ENCODE measurements at places on chromosomes 5 and 9.

DNA sequence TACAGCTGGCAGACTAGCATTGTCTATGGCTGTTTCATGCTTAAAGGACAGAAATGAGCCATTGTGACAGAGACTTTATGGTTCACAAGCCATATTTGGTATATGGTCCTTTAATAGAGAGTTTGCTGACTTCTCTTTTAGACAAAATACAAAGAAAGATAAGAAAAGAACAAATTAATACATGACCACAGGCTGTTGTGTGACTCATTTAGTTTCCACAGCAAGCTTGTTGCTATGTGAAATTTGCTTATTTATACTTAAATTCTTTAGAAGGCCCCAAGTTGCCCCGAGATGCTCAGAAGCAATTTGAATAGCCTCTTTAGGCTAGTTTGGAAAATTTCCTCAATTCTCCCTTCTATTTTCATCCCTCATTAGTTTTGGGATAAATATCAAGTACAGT lies 315.3 kb upstream of the RPS23 start:
- no peak for DNase-seq

DNA sequence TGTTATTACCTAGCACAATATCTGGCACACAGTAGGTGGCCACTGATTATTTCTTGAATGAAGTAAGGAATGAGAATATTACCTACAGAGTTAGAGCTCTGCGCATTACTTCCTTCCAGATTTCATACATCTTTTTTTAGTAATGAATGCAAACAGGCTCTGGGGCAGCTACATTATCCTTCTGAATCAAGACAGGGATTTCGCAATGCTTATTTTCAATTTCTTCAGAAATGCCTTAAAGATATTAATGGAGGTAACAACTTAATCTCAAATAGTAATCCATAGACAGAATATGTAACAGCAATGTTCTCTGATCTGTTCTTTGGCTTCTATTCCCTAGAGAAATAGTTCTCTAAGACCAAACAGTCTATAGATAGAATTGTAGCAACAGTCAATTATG lies 32.6 kb downstream of the CDKN2A start:
- no peak for DNase-seq

DNA sequence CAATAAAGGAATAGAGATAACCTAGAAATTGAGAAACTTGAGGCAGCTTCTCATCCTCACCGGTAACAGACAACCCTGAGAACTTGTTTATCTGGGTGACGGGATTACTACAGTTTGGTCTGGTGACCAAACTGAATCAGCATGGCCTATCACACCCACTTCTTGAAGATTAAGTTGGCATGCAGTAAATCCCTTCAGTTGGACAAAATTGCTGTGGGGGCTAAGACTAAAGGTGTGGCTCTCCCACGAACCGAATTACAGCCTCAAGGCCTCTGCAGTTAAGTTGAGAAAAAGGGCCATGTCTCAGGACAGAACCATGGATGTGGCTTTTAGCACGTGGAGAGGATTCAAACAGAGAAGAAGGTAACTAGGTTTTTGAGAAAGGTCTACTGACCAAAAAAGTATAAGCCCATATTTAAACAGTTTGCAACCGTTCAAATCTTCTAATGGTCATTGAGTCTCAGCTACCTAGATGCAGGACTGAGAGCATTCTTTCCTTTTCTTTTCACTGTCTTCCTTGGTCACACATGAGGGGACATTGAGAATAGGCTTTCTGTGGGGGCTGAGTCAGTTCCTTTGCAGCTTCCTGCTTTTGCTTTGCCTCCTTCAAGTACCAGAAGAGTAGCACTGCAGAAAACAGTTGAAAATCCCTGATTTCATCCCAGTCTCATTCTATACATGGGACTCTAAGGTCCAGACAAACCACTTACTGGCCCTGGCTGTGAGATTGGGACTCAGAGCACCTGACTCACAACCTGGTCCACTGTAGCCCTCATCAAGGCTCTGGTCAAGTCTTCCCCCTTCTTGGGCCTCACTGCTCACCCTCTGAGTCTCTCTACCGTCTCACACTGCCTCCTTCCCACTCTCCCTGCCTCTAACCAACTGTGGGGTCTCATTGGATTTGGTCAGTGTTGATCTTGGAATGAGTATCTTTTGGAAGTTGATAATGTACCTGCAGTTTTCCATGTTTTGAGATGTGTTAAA lies 30.9 kb downstream of the PDE6A start:
- DNase-seq = no peak

- no peak for DNase-seq
Observed at GRCh38 chr5:95738072-95738471, 6.9 kb downstream of the RHOBTB3 start.

- no peak for DNase-seq
Observed at GRCh38 chr9:138111607-138112006, 234.0 kb downstream of the CACNA1B start.

DNA sequence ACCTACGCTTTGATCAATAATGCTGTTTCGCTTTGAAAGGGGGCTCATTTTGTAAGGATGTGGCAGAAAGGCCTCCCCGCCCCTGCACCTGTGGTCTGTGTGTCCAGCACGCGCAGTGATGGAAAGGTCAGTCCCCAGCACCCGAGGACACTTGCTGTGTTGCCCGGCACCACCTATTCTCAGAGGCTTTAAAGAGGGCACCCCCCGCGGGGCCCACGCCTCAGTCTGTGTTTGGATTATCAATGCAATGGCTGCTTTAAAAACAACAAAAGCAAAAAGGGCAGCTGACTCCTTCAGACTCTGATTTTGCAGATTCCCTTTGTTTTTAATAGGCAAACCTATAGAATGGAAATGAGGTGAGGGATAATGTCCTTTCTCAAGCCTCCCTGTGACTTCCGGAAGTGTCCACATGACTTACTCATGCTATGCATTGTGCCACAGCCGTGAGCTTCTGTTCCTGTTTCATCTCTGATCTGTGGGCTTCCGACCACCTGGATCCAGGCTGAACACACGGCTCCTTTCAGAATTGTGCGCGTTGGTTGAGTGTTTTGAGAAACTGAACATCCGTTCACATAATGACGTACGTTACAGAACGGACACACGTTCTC lies 416.2 kb downstream of the IRX2 start:
- DNase-seq = no peak

GRCh38 chr5:167696558-167697314 lies 594.7 kb upstream of the WWC1 start:
- DNase-seq = no peak

GRCh38 chr5:107028938-107029337 lies 641.8 kb downstream of the EFNA5 start:
- DNase-seq = no peak

DNA sequence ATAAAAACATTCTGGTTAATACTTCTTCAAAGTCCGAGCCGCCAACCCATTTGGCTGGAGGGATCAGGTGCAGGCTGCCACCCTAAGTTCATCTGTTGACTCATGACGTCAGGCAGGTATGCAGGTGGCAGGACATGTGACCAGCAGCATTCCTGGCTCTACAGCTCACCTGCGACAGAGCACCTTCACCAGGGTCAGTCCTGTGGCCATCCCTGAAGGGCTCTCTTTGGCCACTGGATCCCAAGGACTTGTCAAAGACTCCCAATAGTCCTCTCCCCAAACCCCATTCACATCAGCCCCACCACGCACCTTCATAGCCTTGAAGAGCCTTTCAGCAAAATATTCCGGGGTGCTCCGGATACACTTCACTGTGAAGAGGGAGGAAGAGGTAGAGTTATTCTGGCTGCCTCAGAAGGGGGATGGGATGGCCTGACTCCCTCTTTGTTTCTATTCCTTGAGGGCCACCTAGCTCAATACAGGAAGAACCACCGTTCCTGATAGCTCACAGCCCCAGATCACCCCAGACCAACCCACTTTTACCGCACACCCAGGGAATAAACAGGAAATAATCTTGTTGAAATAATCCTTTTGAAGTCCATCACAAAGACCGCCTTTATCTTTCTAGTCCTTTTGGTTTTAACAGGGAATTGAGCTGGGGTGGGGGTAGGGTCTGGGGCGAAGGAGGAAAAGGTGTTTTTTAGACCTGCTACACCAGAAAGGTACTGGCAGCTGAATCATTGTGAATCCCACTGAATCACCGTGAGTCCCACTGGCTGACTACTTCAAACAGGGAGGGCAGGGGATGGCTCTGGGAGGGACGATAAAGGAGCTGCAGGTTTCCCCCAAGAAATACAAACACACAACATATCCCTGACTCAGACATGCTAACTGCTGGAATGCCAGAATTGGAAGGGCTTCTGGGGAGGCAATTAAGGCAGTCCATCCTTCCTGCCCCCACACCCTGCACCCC lies 26.4 kb downstream of the ANXA6 start:
- no peak for DNase-seq

- DNase-seq = no peak
Observed at GRCh38 chr9:36136894-36137391, 410 bp downstream of the GLIPR2 start.

- DNase-seq = no peak
Observed at GRCh38 chr5:71830681-71831539, 111.8 kb downstream of the CARTPT start.

DNA sequence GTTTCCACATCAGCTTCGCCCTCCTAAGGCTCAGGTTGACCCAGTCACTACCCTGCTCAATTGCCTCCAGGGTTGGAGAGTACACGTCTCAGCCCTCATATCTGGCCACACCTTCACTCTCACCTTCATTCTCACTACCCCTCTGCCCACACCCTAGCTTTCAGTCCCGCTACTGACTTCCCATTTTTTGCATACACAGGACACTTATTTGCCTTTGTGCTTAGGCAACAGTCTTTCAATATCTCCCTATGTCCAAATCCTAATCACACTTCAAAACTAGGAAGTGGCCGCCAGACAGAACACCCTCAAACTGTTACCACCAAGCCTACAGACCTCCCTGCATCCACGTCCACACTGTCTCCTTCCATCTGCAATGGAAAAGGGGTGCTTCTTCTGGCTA lies 10.9 kb downstream of the MCTP1 start:
- DNase-seq = no peak

DNA sequence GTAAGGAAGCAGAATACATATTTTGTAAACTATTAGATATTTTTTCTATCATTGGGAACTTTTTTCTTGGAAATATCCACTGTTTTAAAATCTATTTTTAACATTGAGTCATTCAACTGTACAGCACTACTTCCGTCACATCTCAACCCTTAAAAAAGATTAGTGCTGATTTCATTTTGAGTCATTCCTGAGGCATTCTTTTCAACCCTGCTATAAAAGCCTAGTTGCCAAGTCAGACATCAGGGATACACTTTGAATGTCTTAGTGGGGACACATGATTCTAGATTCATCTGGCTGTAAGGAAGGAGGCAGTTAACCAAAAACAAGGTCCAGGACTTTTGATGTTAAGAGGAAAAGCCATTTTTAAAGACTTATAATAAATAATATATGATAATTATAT lies 160.9 kb downstream of the GIN1 start:
- DNase-seq = no peak

GRCh38 chr5:54524082-54524481 lies 6.5 kb downstream of the SNX18 start:
- DNase-seq = no peak

DNA sequence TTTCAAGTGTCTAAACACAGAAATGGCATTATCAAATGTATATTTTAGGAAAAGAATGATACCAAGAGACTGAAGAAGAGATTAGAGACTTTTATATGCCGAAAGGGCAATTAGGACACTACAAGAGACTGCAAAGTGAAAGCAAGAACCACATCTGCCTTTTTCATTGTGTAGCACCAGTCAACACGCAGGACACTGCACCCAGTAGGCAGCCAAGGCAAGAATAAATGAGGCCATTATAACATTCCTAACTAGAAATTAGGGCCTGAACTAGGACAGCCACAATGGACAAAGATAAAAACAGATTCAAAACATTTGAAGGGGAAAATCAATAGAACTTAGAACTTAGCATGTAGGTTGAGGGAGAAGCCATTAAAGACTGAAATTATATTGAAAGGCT lies 10.8 kb downstream of the CETN3 start:
- DNase-seq = no peak

DNA sequence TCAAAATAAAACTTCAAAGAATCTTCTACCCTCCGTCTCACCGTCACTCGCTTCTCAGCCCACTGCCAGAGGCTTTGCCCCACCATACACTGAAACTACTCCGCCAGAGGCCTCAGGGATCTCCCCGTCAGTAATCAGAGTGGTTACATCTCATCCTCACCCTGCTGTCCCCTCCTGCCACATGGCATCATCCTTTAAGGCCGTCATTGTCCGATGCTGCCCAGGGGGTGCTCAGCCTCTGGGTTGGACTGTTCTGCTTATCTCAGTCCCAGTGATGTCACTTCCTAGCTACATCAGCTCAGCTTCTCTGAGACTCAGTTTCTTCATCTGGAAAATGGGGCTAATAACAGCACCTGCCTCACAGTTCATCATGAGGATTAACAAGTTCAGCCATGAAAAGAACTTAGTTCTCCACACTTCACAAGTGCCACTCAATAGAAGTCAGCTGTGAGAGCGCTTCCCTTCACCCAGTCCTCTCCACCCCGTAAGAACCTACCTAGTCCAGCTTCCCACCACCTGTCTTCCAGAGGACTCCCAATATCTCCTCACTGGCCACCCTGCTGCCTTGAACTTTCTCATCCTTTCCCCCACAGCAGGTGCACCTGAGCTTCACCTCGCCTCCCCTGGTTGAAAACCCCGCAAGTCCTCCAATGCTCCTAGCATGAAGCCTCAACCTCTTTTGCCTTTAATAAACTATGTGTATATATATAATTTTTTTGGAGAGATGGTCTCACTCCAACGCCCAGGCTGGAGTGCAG lies 2.8 kb upstream of the IL3 start:
- DNase-seq = no peak

DNA sequence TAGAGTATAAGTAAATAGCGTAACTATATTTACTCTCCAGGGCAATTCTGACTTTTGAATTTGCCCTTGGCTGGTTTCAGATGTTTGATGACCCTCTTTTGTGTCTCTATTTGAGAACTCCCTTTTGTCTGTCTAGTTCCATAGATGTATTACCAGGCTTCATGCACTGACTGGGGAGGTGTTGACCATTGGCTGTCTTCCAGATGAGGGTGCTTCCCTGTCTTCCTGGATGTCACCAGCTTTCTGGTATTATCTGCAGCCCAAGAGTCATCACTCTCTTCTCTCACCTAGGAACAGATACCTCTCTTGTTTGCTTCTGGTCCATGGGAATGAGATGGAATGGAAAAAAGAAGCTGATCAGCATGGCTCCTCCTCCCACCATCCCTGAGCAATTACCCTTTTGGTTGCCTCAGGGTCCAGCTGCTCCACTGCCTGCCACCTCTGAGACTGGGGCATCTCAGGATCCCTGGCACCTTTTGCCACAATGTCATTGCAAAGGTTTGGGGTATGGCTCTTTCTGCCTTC lies 58.7 kb upstream of the TMED7 start:
- DNase-seq = no peak

GRCh38 chr5:125006011-125006685 lies 259.7 kb upstream of the ZNF608 start:
- DNase-seq = no peak

DNA sequence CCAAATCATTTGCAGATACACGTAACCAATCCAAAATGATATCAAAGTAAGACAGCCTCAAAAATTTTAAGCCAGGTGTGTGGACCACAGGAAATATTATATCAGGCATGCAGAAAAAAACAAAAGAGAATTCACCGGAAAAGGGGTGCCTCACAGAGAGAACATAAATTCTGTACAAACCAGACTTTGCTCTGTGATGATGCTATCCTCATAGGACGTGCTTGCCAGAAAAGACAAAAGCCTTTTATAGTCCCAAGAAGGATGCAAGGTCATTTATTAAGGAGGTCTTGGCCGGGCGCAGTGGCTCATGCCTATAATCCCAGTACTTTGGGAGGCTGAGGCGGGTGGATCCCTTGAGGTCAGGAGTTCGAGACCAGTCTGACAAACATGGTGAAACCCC lies 16.8 kb upstream of the ATP6V1G1 start:
- DNase-seq = no peak
